Esophagus muscularis mucosa (tissue), 4 donors: ENCODE measurements at places on chromosomes 16 and 17. TPM values are rescaled to one million over a fixed set of nuclear protein-coding genes. Genes with fewer than 3 reads are reported as not detected.
A peak's percentile ranks its signal among the peaks of the same experiment; 100 is the strongest.

The CCT6B gene
- 5.3 TPM for total RNA-seq

GRCh38 chr17:80604670-80605010 is 60.0 kb downstream of the RPTOR start:
- H3K4me1 ChIP-seq = peaks cover 11% of the 10 kb centered on the region
- DNase-seq = no peak
- no peak overlapping the region for H3K4me3 ChIP-seq
- H3K27me3 ChIP-seq = no peaks in the 10 kb centered on the region
- H3K36me3 ChIP-seq = no peaks in the 10 kb centered on the region

The SGCA gene
- 72.7 TPM for total RNA-seq

- peaks cover 30% of the 10 kb centered on the region for H3K36me3 ChIP-seq
- DNase-seq = no peak
- H3K4me1 ChIP-seq = no peaks in the 10 kb centered on the region
- H3K27me3 ChIP-seq = peaks cover 7% of the 10 kb centered on the region
- H3K4me3 ChIP-seq = no peak overlapping the region
These were observed 22.3 kb downstream of the SMARCE1 start for GRCh38 chr17:40625311-40625710.

GRCh38 chr17:45801421-45801820 is 17.3 kb downstream of the CRHR1 start:
- DNase-seq = no peak
- no peaks in the 10 kb centered on the region for H3K27me3 ChIP-seq
- H3K36me3 ChIP-seq = no peaks in the 10 kb centered on the region
- no peaks in the 10 kb centered on the region for H3K4me1 ChIP-seq

DNA sequence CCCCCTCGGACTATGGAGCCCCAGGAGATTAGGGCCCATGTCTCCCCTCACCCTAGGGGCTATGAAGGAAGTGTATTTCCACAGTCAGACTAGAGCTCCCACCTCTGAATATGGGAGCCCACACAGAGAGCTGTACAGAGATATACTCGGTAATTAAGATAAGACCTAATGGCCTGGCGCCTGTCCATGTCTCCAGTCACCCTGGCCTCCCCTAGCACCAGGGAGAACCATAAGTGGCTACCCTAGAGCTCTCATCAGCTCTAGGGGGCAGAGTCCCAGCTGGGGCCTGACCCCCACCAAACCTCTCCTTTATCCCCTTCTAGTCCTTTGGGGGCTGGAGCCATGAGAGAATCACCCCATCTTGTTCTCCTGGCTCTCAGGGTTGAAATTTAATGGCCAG is 2.4 kb downstream of the TMEM101 start:
- no peak overlapping the region for H3K4me3 ChIP-seq
- H3K27me3 ChIP-seq = no peaks in the 10 kb centered on the region
- peaks cover 34% of the 10 kb centered on the region for H3K36me3 ChIP-seq
- peaks cover 38% of the 10 kb centered on the region for H3K4me1 ChIP-seq
- H3K27ac ChIP-seq = no peak overlapping the region
- DNase-seq = no peak

- H3K27ac ChIP-seq = no peak overlapping the region
- H3K36me3 ChIP-seq = no peaks in the 10 kb centered on the region
- H3K4me1 ChIP-seq = no peaks in the 10 kb centered on the region
- H3K4me3 ChIP-seq = no peak overlapping the region
- no peaks in the 10 kb centered on the region for H3K27me3 ChIP-seq
These were observed 69.1 kb upstream of the BRD7 start for GRCh38 chr16:50437769-50438437.

- no peak overlapping the region for H3K4me3 ChIP-seq
- no peaks in the 10 kb centered on the region for H3K27me3 ChIP-seq
- no peak for DNase-seq
- H3K4me1 ChIP-seq = peaks cover 39% of the 10 kb centered on the region
- H3K27ac ChIP-seq = peak overlapping the region; percentile 55
These were observed 29.5 kb downstream of the PLCD3 start for GRCh38 chr17:45102856-45103255.

GRCh38 chr16:69511651-69512050 is 54.1 kb upstream of the NFAT5 start:
- H3K36me3 ChIP-seq = no peaks in the 10 kb centered on the region
- DNase-seq = no peak
- H3K27me3 ChIP-seq = no peaks in the 10 kb centered on the region
- no peak overlapping the region for H3K4me3 ChIP-seq
- no peak overlapping the region for H3K27ac ChIP-seq

GRCh38 chr17:2122641-2123302 is 67.9 kb downstream of the HIC1 start:
- DNase-seq = no peak
- no peaks in the 10 kb centered on the region for H3K27me3 ChIP-seq
- peak overlapping the region; percentile 72 for H3K27ac ChIP-seq
- H3K4me3 ChIP-seq = no peak overlapping the region
- peaks cover 26% of the 10 kb centered on the region for H3K4me1 ChIP-seq

GRCh38 chr17:81711814-81712467 is at the start of gene SLC25A10:
Gene SLC25A10 (plus strand): TSS chr17:81712284. CDS start chr17:81712427, 143 bp downstream.
- H3K4me1 ChIP-seq = peaks cover 41% of the 10 kb centered on the region
- peaks cover 9% of the 10 kb centered on the region for H3K36me3 ChIP-seq
- H3K4me3 ChIP-seq = peak within 1 kb of the TSS; percentile 92
- H3K27ac ChIP-seq = peak within 1 kb of the TSS; percentile 69
- peaks cover 6% of the 10 kb centered on the region for H3K27me3 ChIP-seq

The NUP88 gene
- 67.6 TPM for total RNA-seq

DNA sequence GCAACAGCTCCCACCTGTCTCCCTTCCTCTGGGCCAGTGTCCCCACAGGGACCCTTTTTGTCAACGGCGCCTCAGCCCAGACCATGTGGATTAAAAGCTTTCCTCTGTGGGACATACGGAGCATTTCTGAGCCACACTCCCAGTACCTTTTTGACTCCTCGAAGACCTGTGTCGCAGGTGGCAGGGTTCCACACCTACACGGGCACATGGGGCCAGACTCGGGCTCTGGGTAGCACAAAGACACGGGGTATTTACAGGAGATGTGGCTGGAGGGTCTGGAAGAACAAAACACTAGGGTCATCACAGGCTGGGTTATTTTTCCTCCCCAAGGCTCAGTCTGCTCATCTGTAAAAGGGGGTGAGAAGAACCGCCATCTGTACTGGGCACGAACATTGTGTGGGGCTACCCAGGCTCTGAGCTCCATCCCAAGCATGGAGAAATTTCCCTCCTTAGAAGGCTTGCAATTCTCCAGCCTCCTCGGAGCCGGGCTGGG is 32.5 kb upstream of the SNN start:
- H3K27ac ChIP-seq = no peak overlapping the region
- peaks cover 36% of the 10 kb centered on the region for H3K4me1 ChIP-seq
- no peaks in the 10 kb centered on the region for H3K27me3 ChIP-seq
- H3K4me3 ChIP-seq = no peak overlapping the region
- no peaks in the 10 kb centered on the region for H3K36me3 ChIP-seq

DNA sequence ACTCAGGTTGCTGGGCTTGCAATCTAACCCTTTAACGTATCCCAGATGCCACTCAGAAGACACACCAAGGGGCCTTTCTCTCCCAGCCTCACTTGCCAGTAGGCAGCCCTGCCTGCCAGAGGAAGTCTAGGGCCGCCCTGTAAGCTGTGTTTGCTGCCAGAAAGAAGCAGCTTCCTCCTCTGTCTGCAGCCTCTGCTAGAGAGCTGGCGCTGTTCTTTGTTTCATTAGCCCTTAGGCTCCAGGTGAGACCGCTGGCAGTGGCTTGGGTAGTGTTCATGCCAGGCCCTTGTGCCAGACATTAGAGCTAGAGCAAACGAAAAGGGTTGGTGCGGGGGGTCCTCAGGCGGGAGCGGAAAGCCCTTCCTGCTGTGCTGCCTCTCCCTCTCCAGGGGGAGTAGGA is 8.9 kb downstream of the CTRL start:
- peaks cover 7% of the 10 kb centered on the region for H3K36me3 ChIP-seq
- H3K4me3 ChIP-seq = no peak overlapping the region
- H3K27ac ChIP-seq = no peak overlapping the region

GRCh38 chr16:57301126-57301817 is 16.8 kb upstream of the PLLP start:
- DNase-seq = no peak
- peaks cover 48% of the 10 kb centered on the region for H3K4me1 ChIP-seq
- no peaks in the 10 kb centered on the region for H3K36me3 ChIP-seq

DNA sequence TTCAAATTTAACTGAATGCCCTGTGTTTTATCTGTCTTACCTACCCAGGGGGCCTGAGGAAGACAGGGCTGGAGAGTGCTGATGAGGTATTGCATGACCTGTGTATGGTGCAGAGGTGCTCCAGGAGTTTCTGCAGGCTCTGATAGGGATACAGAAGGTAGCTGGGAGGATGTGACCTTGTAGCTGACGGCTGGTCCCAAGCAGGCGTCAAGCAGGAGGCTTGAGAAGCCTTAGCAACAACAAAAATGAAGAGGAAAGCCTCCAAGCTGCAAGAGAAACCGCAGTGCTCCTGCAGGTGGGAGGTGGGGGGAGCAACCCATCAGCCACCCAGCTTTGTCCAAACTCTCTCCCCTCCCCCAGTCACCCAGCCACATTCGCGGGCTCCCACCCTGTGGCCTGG is 40.4 kb downstream of the LAT start:
- no peak overlapping the region for H3K27ac ChIP-seq
- DNase-seq = no peak
- peaks cover 58% of the 10 kb centered on the region for H3K27me3 ChIP-seq
- H3K4me1 ChIP-seq = no peaks in the 10 kb centered on the region

DNA sequence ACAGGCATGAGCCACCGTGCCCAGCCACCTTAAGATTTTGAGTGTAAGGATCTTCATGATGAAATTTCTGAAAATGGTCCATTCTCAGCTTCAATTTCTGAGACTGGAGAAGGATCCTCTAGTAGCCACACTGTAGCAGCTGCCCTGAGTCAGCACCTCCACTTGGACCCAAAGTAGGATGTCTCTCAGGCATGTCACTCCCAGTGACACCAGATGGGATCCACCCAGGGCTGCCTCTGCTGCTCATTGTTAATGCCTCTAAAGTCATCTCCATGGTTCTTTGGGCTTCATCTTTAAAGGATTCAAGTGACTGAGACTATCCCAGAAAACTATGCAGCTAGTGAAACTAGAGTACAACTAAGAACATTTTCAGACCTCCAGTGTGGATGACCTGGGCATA is 7.9 kb downstream of the PLD6 start:
- peaks cover 22% of the 10 kb centered on the region for H3K4me1 ChIP-seq
- DNase-seq = no peak
- no peaks in the 10 kb centered on the region for H3K27me3 ChIP-seq
- H3K27ac ChIP-seq = no peak overlapping the region
- H3K4me3 ChIP-seq = no peak overlapping the region

GRCh38 chr17:77117415-77117814 is 23.4 kb upstream of the SEC14L1 start:
- H3K36me3 ChIP-seq = no peaks in the 10 kb centered on the region
- peak overlapping the region; percentile 65 for H3K27ac ChIP-seq
- H3K4me3 ChIP-seq = no peak overlapping the region

GRCh38 chr17:35521150-35521549 is 16.3 kb downstream of the SLFN12L start:
- H3K27ac ChIP-seq = no peak overlapping the region
- H3K4me3 ChIP-seq = no peak overlapping the region
- no peaks in the 10 kb centered on the region for H3K36me3 ChIP-seq
- H3K4me1 ChIP-seq = no peaks in the 10 kb centered on the region

DNA sequence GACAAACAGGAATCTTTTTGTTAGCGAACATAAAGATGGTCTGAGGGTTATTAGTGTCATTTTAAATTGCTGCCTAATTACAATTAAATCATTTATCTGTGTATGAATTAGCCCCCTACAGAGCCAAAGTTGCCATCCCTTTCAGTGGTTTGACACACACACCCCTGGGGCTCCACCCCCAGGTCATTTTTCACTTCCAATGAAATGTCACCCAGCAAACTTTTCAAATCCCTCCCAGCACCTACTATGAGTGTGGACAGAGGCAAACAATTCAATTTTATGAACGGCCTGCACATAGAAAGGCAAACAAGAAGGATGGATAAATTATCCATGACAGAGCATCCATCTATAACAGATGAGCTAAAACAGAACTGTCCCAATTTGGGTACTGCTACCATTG is 2.4 kb downstream of the MYH10 start:
- H3K36me3 ChIP-seq = no peaks in the 10 kb centered on the region
- H3K27me3 ChIP-seq = peaks cover 2% of the 10 kb centered on the region
- DNase-seq = no peak
- no peak overlapping the region for H3K27ac ChIP-seq
